Activated gamma-delta T cell treated with anti-CD3 and anti-CD28 coated beads, Interleukin-2, amount 50 U/mL, for 16 hours (primary cell): ENCODE measurements at places on chromosomes 7 and 10.
A peak's percentile ranks its signal among the peaks of the same experiment; 100 is the strongest.

- no peak for DNase-seq
Observed at GRCh38 chr10:76901701-76902100, 735.9 kb downstream of the KCNMA1 start.

- DNase-seq, result no peak
Observed at GRCh38 chr10:80068270-80068669, 10.2 kb upstream of the TMEM254 start.

- DNase-seq, result no peak
Observed at GRCh38 chr7:75655536-75655935, 83.2 kb downstream of the HIP1 start.

- DNase-seq, result no peak
Observed at GRCh38 chr10:59626523-59626869, 83.2 kb downstream of the SLC16A9 start.

DNA sequence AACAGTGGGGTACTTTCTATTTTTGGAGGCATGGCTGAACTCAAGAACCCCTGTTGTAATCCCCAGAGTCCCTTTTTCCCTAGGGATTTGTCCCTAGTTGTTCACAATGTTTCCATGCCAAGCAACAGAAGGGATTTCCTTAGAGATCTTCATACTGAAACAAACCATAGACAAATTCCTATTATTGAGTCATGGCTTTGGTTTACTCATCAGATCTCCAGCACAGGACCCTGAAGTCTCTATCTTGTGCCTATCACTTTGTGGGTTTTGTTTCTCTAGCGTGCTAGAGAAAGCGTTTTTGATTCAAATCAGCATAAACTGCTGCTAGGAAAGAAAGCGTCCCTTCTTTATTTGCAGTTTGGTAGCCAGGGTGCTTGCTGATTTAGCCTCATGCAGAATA is 165.0 kb downstream of the BAMBI start:
- no peak for DNase-seq

- no peak for DNase-seq
Observed at GRCh38 chr10:37489658-37490003, 364.2 kb downstream of the ANKRD30A start.

GRCh38 chr10:19488592-19489280 is 327.5 kb upstream of the PLXDC2 start:
- DNase-seq, result no peak

DNA sequence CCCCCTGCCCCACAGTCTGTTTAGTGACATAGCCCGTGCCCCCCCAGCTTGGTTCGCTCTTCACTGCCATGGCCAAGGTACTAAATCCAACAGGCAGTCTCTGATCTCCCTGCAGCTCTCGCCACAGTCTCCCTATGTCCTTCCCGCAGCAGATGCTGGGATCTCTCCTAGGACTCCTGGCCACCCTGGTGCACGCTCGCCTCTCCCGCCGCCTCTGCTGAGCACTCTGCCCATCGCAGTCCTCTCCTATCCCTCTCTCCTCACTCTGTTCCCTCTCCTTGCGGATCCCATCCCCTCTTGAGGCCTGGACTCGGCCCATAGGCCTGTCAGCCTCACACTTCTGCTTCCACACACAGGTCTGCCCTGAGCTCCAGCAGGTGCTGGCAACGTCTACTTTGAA is 204.8 kb upstream of the TCERG1L start:
- DNase-seq, result no peak

DNA sequence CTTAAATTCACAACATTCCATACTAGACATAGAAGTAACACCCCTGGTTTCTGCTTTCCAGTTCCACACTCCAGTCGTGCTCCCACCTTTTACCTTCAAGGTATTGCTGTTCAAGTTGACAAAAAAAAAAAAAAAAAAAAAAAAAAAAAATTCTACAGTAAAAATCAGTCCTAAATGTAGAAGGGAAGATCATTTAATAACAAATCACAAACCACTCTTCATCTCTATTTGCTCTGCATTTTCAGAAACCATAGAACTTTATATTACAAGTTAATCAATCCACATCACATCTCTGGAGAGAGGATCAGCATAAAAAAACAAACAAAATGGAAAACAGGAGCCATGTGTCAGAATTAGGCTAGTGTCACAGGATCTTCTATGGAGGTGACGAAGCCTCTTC is 206.3 kb upstream of the KLF14 start:
- no peak for DNase-seq

GRCh38 chr10:69481305-69481704 is 30.0 kb downstream of the TSPAN15 start:
- DNase-seq, result no peak

DNA sequence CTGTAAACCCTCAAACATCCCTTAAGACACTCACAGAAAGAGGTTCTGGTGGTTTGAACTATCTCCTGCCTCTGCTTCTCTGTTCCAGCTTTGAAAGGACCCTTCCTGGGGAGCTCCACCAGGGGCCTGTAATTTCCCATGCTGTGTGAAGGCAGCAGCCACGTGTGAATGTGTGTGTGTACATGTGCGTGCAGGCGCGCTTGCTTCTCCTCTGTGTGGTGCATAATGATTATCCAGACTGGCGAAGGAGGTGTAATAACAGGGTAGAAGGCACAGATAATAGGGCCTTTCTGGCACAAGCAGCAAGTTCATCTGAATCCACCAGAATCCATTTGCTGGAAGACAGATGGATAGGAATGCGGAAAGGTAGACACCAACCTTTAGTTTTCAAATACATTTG is 466.5 kb downstream of the GRID1 start:
- no peak for DNase-seq

GRCh38 chr7:101402081-101402779 is 39.6 kb downstream of the COL26A1 start:
- DNase-seq, result no peak

DNA sequence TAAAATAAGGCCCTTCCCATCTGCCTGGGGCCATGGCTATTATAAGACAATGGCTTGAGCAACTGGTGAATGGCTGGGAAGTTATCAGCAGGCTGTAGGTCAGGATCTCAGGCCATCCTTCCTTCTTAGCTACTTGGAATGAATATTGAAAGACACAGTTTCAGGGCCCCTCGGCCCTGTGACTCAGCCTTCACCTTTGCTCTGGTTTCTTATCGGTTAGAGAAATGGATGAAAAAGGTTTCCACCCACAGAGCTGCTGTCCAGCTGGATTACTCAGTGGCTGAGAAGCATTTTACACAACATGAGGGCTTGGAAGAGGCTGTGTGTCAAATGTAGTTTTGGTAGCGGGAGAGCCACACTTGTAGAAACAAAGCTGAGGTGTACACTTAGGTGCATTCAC is 9.4 kb downstream of the ACSL5 start:
- DNase-seq, result no peak

DNA sequence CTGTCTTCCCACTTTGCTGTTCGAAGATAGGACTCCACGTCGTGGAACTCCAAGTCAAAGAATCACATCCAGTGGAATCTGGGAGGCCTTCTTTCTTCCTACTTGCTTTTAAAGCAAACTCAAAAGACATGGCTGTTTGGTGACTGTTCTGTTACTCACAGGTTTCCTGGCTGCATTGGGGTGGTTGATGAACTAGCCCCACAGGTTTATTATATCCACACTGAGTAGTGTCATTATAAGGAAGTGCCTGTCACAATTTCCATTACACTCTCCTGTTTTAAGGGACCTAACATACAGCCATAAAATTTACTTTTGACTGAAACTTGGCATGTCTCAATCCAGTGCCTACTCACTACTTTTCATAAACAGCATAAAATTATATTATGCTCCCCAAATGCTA is 287.3 kb upstream of the SP4 start:
- no peak for DNase-seq

DNA sequence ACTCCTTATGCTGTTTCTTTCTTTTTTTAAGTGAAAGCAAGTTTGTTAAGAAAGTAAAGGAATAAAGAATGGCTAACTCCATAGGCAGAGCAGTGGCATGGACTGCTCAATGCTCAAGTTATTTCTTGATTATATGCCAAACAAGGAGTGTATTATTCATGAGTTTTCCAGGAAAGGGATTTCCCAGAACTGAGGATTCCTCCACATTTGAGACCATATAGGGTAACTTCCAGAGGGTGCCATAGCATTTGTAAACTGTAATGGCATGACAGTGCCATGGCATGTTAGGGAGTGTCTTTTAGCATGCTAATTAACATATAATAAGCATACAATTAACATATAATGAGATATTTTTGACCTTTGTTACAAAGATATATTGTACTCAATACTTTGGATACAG is 1034.5 kb upstream of the PHF14 start:
- DNase-seq, result no peak

- no peak for DNase-seq
Observed at GRCh38 chr7:30553141-30553540, 41.5 kb upstream of the GARS1 start.

DNA sequence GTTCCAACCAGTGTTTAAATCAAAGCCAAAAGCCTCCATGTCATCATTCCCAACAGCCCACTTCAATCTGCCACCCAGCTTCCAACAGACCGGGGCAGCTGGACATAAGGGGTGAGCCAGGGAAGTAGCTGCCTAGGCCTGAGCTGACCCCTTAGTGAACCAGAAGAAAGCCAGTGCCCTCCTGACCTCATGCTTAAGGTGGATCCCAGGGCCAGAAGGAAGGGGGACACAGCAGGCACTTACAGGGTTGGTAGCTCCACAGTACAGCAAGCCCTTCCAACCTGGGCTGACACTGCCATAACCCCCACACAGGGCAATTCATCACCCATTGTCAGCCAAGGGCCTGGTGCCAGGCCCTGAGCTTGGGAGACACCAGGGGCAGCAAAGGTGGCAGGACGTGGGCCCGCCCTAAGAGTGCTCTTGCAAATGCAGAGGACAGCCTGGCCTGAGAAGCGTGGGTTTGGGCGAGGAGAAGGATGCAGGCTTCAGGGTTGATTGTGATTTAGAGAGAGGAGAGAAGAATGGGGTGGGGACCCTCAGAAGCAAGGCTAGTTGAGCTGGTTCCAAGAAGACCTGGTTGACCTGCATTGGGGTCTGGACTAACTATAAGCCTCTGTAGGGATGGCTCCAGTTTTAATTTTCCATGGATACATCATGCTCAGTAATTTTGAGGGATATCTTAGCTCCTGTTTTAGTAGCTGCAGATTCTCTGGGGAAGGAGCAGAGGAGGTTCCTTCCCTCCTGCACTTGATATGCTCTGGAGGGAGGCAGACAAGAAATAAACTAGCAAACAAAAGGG is 3.1 kb upstream of the CYP26A1 start:
- DNase-seq, result no peak

GRCh38 chr10:8044908-8045725 is 9.4 kb upstream of the GATA3 start:
- no peak for DNase-seq

DNA sequence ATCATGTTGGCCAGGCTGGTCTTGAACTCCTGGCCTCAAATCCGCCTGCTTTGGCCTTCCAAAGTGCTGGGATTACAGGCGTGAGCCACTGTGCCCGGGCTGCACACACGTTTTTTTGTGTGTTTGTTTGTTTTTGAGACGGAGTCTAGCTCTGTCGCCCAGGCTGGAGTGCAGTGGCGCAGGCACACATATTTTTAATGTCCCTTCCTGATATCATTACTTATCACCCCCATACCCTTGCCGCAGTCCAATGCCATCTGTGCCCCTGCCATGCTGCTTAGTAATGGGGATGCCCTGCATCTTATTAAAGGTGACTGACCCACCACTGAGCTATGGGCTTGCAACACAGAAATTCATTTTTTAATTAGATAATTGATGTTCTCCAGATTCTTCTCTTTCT is 180.7 kb downstream of the TEX36 start:
- DNase-seq, result no peak

DNA sequence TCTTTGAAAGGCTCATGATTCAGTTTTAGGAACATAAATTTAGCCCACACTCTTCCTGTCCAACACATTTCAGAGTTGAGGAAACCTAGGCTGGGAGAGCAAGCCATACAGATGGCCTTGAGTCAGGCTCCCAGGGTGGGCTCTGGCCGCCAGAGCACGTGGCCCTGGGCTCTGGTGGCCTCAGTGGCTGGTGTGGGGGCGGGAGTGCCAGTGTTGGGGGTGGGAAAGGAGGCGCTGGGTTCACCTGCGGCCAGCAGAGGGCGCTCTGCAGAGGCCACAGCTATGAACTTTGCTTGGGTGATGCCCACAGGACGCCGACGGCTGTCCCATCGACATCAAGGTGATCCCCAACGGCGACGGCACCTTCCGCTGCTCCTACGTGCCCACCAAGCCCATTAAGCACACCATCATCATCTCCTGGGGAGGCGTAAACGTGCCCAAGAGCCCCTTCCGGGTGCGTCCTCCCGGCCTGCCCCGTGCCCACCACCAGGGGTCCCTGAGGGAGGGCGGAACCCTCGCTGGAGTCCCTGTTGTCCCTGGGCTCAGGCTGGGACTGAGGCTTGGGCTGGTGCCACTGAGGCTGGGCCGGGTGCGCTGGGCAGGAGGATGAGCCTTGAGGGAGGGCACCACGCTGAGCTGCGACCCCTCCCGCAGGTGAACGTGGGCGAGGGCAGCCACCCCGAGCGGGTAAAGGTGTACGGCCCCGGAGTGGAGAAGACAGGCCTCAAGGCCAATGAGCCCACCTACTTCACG is 11.9 kb downstream of the FLNC start:
- DNase-seq, result peak; percentile 32
